ENCODE measurements at places on chromosomes 1 and 21.

DNA sequence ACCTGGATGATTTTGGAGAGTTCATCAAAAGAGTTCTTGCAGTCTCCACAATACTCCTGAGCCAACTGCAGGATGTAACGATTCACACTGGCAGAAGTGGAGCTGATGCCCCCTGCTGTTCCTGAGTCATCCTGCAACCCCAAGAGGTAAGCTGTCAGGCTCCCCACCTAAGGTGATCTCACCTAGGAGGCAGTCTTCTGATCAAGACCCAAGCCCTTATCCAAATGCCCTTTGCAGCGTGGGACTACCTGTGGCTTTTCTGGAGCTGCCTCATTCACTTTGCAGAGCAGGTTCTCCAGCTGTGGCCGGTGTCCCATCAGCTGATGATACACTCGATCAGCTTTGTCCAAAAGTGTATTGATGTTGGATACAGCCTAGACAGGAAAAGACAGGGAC is 96.4 kb downstream of the UBR4 start:
- no peak for DNase-seq

DNA sequence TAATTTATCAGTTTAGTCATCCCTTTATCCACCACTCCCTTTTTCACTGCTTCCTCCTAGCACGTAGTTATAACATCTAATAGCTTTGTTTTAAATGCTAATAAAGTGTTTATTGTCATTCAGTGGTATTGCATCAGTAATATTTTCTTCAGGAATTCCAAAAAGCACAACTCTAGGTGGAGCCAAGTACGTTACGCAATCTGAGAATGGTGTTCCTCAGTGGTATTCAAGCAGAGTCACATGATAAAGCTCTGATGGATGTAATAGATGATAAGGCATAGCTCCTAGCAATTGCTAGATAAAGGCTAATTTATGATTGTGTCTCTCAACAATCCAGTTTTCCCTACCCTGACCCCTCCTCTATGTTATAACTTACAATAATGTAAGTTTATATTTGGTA is 494.6 kb upstream of the ADGRL4 start:
- no peak for DNase-seq

- no peak for DNase-seq
Measured at GRCh38 chr1:1558591-1558990, 16.1 kb downstream of the SSU72 start.

DNA sequence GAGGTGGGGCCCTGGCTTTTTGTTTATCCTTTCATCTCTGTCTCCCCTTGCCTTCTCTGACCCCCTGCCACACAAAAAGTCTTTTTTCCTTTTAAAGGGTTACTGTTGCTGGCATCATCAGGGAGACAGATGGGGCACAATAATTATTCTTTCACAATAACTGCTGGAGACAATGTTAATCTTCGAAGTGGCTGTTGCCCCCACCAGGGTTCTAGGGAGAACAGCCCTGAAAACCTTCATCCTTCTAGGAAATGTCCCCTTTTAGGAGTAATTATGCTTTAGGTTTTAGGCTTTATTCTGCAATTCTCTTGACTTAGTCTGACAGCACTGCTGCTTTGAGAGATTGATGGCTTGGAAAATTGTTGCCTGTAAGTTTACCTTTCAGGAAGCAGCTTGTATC is 150.0 kb downstream of the NOS1AP start:
- DNase-seq, result no peak

GRCh38 chr1:23772049-23772853 is 6.0 kb upstream of the PITHD1 start:
- peak; percentile 73 for DNase-seq

DNA sequence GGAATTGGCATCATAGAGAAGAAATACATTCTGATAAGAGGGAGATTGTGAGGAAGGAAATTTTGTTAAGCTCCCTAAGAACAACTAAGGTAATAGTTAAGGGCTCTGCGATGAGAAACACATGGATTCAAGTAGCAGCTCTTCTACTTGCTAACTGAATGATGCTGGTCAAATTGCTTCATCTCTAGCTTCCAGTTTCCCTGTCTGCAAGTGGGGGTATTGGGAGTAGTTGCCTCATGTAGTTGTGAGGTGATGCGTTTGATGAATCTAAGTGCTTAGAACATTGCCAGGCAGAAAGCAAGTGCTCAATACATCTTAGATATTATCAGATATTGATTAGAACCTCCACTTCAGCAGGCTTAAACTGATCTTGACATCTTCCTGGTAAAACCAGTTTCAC is 84.8 kb downstream of the CD58 start:
- no peak for DNase-seq

- no peak for DNase-seq
Measured at GRCh38 chr1:247266053-247266452, 10.2 kb downstream of the VN1R5 start.

DNA sequence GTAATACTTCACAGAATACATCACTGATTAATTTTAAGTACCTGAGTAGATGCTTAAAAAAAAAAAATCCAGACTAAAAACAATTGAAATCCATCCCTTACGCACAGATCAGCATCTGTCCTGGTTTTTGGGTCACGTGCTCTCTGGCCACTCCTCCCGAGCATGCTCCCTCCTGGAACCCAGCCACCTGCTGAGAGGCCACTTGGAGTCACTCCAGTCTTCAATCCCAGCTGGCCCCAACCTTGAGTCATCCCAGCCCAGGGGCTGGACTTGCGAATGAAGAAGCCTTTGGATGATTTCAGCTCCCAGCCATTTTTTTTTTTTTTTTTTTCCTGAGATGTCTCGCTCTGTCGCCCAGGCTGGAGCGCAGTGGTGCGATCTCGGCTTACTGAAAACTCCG is 8.9 kb downstream of the MAP1LC3C start:
- DNase-seq, result no peak

DNA sequence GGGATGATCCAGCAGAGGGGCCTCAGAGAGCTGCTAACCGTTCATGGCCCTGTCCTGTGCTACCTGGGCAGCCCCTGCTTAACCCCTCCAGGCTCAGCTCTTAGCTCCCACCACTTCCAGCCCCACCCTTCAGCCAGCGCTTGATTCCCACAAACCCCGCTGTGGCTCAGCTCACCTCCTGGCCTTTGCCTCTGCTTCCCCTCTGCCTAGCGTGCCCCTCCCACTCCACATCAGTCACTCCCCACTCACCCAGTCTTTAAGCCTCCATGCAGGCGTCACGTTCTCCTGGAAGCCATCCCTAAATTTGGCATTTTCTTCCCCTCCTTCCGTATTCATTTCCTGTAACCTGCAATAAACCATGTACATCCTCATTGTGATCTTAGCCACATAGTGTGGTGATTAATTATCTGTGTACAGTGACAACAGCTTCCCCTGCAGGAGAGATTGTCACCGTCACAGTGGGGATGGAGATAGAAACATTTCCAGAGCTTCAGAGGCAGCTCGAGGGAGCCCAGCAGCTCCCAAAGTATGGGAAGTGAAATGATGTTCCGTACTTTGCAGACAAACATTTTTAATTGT is 65.5 kb downstream of the EPHB2 start:
- no peak for DNase-seq

DNA sequence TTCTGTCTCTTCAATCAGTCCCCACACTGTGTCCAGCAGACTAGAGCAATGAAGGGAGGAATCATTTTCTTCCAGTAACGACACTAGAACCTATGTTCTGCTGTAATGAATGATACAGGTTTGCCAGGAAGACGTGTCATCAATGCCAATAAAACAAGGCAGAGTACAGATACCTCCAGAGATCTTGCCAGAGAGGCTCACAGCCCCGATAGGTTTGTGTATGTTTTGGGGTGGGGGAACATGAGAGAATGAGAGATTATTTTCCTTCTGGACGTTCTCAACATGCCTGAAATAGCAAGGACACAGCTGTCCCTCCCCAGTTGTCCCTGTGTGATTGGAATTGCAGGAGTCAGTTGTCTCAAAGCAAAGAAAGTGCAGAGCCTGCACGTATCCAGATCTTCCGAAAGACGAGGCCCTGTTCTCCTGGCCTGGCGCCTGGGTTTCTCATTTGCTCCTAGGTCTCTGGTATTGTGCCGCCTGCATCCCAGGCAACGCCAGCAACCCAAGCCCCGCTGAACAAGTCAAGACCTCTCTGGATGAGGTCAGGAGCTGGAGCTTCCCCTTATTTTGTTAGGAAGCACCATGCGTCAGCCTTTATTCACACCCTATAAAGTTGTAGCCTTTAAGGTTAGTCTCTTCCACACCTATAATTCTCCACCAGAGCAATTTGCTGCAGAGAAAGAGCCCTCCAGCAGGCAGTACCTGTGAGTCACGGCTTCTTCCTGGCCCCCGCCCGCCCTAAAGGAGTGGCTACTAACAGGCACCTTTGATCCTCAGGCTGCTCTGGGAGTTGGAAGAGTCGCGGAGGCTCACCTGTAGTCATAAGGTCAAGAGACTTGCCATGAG is 130.5 kb downstream of the TOMM20 start:
- DNase-seq, result no peak

DNA sequence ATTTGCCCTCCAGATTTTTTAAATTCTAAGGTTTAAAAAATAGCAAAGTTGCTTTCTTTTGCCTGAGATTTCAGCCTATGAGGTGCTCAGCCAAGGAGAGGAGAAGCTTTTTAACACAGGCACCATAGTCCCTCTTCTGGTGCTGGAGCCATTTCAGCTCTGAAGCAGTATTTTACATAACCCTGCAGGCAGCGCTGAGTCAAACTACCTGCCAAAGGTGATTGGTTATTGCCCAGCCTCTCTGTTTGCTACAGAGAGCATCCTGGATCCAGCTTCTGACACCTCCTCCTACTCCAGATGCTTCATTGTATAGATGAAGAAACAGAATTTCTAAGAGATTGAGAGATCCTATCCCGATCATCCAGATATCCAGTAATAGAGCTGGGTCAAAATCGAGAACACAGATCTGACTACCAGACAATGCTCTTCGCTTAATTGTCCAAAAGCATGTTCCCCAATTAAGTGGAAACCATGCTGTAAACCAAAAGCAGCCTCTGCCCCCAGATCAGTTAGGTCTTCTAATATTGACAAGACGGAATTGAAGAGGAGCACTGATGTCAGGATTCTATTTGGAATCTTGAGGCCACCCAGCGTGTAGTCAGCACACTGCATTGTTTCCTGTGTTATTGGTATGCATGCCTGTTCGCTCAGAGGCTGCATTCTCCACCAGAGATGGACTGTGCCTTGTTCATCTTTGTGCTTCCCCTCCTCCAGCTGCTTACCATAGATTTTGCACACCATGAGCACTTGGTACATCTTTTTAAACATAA is 22.1 kb downstream of the RGS8 start:
- DNase-seq, result no peak

DNA sequence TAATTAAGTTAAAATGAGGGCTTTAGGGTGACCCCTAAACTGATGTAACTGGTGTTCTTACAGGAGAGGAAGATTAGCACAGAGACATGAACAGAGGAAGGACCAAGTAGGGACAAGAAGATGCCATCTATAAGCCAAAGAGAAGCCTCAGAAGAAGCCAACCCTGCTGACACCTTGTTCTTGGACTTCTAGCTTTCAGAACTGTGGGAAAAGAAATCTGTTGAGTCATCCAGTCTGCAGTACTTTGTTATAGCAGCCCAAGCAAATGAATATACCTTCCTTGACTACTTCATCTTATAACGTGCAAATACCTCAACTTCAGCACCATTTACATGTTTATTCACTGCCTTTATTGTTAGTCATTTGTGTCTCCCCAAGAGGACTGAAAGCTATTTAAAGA is 3.4 kb downstream of the ZBTB21 start:
- no peak for DNase-seq

- DNase-seq, result no peak
Measured at GRCh38 chr1:229370601-229371021, 27.8 kb upstream of the CCSAP start.

DNA sequence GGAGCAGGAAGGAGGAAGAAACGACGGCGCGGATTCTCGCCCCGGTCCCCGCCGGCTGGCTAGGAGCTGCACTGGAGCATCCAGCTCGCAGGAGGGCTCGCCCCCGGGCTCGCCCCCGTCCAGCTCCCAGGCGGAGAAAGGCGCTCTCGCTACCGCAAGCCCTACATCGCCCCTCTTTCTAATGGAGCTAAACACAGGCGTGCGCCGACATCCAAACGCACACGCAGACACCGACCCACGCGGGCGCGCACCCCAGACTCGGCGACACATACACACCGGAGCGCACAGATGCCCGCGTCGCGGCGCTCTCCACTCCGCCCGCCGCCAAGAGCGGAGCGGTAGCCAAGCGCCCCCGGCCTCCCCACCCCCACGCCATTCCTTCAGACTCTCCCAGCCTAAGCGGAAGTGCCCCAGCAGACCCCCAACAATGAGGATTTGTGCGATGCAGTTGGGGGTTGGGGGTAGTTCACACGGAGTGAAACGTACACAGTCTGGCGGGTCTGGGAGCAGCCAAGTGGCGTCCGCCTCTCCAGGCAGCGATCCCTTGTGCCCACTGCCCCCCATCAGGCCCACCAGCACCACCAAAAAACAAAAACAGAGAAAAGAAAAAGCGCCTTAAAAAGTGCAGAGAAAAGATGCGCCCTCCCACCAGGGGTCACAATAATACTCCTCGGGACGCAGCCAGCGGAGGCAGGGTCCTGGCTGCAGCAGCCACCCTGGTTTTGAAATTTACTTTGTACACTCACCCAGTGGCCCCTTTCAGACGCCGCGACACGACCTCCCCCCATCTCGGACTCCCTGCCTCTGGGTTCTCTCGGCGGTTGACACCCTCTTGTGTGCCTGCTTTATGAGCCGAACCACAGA is 1.4 kb downstream of the DAB1 start:
- DNase-seq, result no peak

DNA sequence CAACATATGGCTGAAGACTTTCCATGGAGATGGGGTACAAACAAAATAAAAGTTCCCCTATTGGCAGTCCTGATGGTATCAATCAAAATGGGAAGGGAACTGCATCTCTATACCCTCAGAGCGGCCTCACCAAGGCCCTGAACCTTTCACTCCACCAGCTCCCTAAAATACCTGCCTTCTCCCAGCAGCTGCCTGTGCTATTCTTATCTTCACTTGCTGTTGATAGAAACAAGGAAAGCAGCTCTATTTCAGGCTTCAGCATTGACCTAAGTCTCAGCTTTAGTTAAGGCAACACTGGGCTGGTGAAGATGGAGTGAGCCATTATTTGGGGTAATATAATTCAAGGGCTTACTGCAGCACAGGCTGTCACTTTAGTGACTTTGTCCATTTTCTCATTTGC is 21.7 kb upstream of the PIGC start:
- no peak for DNase-seq

GRCh38 chr1:230541306-230541705 is 101.0 kb upstream of the COG2 start:
- no peak for DNase-seq

- no peak for DNase-seq
Measured at GRCh38 chr1:239527051-239527693, 140.8 kb downstream of the CHRM3 start.

DNA sequence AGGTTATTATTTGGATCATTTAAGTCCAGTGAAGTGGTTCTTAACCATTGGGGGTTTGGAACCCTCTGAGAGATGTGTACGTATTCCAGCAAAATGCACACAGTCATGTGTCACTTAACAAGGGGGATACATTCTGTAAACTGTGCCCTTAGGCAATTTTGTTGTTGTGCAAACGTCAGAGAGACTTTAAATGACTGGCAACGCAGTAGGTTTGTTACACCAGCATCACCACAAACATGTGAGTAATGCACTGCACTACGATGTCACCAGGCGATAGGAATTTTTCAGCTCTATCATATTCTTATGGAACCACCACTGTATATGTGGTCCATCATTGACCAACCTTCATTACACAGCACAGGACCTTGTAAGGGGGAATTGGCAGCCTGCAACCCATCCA is 11.9 kb downstream of the AHCYL1 start:
- no peak for DNase-seq
